ENCODE measurements at places on chromosomes 12 and 14.

DNA sequence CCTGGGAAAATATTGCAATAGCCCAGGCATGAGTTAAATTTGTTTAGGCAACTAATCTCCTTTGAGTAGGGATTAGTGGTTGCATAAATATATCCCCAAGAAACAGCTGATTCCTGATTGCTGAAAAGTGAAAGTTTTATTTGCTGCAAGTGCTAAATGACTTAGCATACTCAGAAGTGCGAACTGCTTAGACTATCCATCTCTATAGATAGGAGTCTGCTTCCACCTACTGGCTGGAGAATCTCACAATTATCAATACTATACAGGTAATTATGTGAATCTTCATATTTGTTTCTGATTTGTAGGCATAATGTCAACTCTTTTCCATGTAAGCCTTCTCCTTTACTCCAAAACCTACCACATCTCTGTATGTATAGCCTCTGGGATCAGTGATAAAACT is 12.0 kb upstream of the SLCO1B3 start:
- no peaks in the 10 kb centered on the region for H3K36me3 ChIP-seq
- no peaks in the 10 kb centered on the region for H3K4me1 ChIP-seq
- no peak overlapping the region for H3K4me3 ChIP-seq
- no peak for DNase-seq
- H3K27me3 ChIP-seq: peaks cover 16% of the 10 kb centered on the region

DNA sequence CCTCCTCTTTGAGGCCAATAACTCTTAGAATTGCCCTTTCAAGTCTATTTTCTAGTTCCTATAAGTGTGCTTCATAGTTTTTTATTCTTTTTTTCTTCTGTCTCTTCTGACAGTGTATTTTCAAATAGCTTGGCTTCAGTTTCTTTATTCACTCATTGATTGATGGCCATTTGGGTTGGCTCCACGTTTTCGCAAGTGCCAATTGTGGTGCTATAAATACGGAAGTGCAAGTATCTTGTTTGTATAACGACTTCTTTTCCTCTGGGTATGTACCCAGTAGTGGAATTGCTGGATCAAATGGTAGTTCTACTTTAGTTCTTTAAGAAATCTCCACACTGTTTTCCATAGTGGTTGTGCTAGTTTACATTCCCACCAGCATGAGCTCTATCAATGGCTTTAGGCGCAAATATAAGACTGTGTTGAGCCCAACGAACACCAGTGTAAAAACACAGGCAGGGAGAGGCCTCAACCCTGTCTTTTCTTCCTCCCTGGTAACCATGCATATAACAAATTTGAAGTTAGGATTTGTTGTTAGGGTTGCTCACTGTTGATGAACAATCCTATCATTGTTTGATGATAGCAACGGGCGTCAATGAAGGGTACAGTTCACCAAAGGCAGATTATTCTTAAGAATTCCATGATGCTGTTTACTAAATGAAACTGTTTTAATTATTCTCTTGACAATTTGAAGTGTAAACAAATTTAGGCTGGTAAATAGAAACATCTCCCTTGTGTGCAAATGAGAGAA is 13.3 kb upstream of the LMNTD1 start:
- H3K4me1 ChIP-seq: no peaks in the 10 kb centered on the region
- no peak overlapping the region for H3K4me3 ChIP-seq
- H3K36me3 ChIP-seq: no peaks in the 10 kb centered on the region
- H3K27me3 ChIP-seq: no peaks in the 10 kb centered on the region

GRCh38 chr14:96239711-96240141 is 16.3 kb upstream of the BDKRB1 start:
- no peak overlapping the region for H3K4me3 ChIP-seq
- H3K27me3 ChIP-seq: peaks cover 6% of the 10 kb centered on the region
- H3K4me1 ChIP-seq: no peaks in the 10 kb centered on the region
- DNase-seq: no peak
- no peaks in the 10 kb centered on the region for H3K36me3 ChIP-seq

- H3K27ac ChIP-seq: no peak overlapping the region
- no peaks in the 10 kb centered on the region for H3K4me1 ChIP-seq
- H3K4me3 ChIP-seq: no peak overlapping the region
- no peaks in the 10 kb centered on the region for H3K36me3 ChIP-seq
- DNase-seq: peak; percentile 40
These were observed 27.5 kb upstream of the JPH4 start for GRCh38 chr14:23605931-23606585.

GRCh38 chr12:28191051-28192048 is 1.1 kb downstream of the CCDC91 start:
- peak overlapping the region; percentile 98 for H3K27ac ChIP-seq
- H3K36me3 ChIP-seq: no peaks in the 10 kb centered on the region
- peaks cover 22% of the 10 kb centered on the region for H3K4me1 ChIP-seq
- H3K4me3 ChIP-seq: peak overlapping the region; percentile 92
- DNase-seq: no peak
- no peaks in the 10 kb centered on the region for H3K27me3 ChIP-seq
